Stimulated activated CD4-positive, alpha-beta T cell treated with anti-CD3 and anti-CD28 coated beads, TNF-alpha, amount 100 ng/mL, for 24 hours (primary cell): ENCODE measurements at places on chromosomes 2 and 18.

DNA sequence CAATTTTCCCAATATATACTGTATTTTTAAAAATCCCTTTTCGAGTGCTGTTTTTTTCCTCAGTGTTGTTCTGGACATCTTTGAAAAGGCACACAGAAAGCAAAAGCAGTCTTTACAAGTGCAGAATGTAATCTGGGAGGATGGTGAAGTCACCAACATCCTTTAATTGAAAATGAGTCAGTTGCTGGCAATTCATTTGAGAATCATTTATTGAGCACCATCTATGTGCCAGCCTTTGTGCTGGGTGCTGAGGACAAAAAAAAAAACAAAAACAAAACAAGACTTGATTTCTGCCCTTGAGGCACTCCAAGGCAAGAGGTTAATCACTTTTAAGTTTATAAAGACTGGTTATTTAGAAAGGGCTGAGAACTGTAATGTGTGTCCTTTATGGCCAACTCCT is 46.7 kb upstream of the ACVR1 start:
- DNase-seq, result no peak

- DNase-seq, result no peak
Measured at GRCh38 chr2:178152033-178152432, 39.8 kb downstream of the RBM45 start.

GRCh38 chr18:54140641-54141040 is 83.8 kb downstream of the MBD2 start:
- no peak for DNase-seq

- no peak for DNase-seq
Measured at GRCh38 chr2:187586011-187586641, 31.9 kb upstream of the TFPI start.

DNA sequence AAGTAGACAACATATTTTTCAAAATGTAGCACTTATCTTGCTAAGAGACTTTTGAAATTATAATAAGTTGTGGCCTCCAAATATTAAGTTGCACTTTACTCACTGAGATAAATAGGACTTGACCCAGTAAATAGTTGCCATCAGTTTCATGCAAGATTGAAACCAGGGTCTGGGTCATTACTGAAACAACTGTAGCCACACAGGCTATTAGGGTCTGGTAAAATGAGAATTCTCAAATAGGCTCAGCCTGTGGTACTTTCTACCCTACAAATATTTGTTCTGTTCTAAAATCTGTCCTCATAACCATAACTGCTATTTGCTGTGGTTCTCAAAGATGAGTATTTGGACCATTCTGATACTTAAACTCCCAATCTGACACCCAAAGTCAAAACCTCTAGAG is 115.4 kb upstream of the STK17B start:
- no peak for DNase-seq

- DNase-seq, result no peak
Measured at GRCh38 chr2:86416146-86416545, 25.0 kb upstream of the KDM3A start.

DNA sequence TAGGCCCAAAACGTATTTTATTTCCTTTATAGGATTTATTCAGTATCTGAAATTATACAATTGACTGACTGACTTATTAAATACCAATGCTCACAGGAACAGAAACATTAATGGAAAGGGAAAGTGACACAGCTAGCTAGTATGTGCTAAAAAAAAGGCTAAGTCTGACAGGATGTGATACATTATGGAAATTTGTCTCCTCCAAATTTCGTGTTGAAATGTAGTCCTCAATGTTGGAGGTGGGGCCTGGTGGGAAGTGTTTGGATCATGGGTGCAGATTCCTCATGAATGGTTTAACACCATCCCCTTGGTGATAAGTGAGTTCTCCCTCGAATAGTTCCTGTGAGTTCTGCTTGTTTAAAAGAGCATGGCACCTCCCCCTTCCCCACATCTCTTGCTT is 70.6 kb upstream of the WDR75 start:
- DNase-seq, result no peak
